ENCODE measurements at places on chromosomes 7 and 10.

DNA sequence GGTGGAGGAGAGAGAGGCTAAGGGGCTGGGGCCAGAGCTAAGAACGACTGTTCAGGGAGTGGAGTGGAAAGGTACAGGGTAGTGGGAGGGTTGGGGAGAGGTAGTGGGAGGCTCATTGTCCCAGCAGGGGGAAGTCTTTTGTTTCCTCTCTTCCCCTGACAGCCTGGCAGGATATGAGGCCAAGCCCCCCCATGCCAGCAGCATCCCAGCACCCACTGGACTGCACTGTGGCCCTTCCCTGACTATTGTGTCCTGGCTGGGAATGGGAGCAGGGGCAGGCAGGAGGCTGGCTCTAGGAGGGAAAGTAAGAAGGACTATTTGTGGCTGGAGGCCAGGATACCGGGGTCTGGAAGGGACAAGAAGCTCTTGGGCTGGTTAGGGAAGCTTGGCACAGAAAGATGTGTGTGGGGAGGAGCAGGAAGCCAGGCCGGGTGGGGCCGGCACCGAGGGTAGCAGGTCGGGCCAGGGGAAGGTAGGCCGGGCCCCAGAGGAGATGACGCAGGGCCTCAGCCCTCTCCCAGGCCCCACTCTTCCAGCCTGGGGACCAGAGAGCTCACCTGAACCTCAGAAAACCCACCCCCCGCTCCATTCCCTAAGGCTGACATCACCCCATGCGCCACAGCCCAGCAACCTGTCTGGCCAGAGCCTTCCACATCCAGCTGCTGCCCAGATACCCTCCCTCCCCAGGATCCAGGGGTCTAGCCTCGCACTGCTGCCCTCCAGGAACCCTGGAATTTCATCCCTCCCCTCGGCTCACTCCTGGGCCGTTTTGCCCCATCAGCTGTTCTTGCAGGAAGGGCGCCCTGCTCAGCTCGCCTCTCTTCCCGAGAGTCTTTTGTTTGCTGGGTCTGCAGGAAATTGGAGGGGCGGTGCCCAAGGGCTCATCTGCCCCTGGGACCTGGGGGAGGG lies 8.8 kb upstream of the EPHB4 start:
- DNase-seq, result no peak

GRCh38 chr10:130109796-130110245 lies 809 bp downstream of the C10orf143 start:
- DNase-seq, result no peak

DNA sequence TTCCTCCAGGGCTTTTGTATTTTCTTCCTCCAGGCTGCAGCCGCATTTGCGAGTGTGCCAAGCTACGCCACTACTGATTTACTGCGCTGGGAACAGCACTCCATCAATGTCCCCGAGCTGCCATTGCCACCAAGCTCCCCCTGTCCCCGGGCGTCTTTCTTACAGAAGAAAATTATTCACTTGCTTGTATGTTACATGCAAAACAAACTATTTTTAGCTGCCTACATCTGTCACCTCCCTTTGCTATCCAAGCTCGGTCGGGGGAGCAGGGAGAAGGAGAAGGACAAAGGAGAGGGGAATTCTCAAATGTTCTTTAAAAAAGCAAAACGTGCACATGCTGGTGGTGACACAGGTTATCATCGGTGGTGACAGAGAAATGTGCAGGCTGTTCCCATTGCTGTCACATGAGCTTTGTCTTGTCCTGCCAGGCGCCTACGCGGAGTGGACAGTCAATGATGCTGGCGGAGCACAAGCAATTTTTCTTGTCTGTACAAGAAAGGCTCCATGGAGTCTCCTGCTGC lies 93.1 kb downstream of the ADARB2 start:
- no peak for DNase-seq

- DNase-seq, result no peak
Observed at GRCh38 chr7:81234896-81235295, 316.0 kb upstream of the SEMA3C start.

GRCh38 chr10:113534423-113534822 lies 18.4 kb upstream of the HABP2 start:
- DNase-seq, result no peak
